ENCODE measurements at places on chromosomes 12 and 14.

GRCh38 chr14:78131201-78131600 lies 39.0 kb upstream of the NRXN3 start:
- no peak for DNase-seq

GRCh38 chr12:92206596-92206995 lies 61.0 kb upstream of the BTG1 start:
- DNase-seq = no peak

DNA sequence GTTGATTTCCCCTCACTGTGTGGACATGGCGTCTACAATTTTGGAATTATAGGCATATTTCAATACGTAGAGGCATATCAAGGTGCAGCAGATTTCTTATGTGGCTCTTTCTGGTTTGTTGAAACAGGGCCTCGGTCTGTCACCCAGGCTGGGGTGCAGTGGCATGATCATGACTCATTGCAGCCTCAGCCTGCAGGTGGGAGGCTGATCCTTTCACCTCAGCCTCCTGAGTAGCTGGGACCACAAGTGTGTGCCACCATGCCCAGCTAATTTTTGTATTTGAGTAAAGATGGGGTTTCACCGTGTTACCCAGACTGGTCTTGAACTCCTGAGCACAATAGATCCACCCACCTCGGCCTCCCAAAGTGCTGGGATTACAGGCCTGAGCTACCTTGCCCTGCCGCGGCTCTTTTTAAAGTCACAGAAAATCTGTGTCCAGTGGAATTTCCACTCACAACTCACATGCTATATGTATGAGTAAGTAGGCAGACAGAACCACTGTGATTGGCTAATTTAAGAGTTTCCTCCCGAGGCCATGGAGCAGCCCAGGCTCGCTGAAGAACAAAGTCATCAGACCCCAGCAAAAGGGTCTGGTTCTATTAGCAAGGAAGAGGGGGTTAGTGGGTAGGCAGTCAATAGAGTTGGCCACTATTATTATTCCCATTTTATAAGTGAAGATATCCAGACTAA lies 9.1 kb downstream of the GNG2 start:
- peak; percentile 47 for DNase-seq

DNA sequence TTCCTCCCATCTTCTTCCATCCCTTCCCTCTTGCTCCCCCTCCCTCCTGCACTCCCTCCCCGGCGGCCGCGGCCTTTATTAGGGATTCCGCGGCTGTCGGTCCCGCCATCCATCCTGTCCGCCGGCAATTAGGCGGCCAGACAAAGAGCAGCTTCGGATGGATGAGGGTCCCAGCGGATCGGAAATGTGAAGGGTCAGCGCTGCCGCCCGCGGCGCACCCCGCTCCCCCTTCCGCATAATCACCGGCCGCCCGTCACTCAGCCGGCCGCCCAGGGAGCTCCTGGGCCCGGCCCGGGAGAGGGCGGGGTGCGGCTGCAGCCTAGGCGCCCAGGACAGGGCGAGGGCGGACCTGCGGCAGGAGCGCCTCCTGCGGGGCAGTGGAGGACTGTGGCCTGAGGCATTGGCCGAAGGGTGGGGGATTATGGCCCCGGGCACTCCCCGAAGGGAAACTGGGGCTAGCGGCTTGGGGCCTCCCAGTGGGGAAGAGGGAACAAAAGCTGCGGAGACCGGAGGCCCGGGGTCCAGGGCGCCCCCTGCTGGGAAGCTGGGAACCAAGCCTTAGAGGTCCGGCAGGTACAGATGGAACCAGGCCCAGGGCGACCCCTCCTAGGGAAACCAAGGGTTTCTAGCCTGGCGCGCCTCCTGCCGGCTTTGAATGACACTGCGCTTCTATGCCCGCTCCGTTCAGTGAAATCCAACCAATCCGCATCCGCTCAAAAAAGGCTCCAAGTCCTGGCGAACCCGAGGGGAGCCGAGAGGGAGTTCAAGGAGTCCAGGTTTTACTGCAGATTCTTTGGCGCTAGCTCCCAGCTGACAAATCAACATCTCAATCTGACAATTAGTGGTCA lies 4.4 kb upstream of the DNAJC22 start:
- peak; percentile 91 for DNase-seq

- DNase-seq = no peak
These were observed 119.7 kb downstream of the FBXL14 start for GRCh38 chr12:1474574-1475153.

- no peak for DNase-seq
These were observed 460.9 kb upstream of the SYT1 start for GRCh38 chr12:78403681-78404080.

- DNase-seq = no peak
These were observed 369.1 kb downstream of the PRKD1 start for GRCh38 chr14:29558516-29558915.

DNA sequence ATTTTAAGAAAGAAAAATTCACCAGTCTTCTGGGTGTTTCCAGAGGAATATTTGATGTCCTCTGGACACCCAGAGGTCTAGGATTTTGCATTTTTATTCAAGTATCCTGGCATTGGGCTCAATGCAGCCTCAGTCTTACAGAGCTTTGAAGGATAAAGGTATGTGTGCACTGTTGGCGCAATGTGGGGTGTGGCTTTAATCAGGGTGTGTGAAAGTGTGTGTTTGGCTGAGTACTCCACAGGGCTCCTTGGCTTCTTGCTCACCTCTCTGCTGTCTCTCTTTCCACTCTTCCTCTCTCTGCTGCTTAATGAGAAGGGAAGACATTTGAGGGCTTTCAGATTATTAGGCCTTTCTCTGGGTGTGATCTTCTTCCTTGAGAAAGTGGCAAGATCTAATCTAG lies 193.3 kb upstream of the CCND2 start:
- no peak for DNase-seq

- no peak for DNase-seq
These were observed 171.7 kb downstream of the PHLDA1 start for GRCh38 chr12:75859868-75860267.

Data from suppressor macrophage treated with lipopolysaccharide for 1 hour (primary cell).